ENCODE measurements at places on chromosomes 1 and 21.

GRCh38 chr1:205492774-205493173 is 11.7 kb upstream of the CDK18 start:
- DNase-seq: no peak

DNA sequence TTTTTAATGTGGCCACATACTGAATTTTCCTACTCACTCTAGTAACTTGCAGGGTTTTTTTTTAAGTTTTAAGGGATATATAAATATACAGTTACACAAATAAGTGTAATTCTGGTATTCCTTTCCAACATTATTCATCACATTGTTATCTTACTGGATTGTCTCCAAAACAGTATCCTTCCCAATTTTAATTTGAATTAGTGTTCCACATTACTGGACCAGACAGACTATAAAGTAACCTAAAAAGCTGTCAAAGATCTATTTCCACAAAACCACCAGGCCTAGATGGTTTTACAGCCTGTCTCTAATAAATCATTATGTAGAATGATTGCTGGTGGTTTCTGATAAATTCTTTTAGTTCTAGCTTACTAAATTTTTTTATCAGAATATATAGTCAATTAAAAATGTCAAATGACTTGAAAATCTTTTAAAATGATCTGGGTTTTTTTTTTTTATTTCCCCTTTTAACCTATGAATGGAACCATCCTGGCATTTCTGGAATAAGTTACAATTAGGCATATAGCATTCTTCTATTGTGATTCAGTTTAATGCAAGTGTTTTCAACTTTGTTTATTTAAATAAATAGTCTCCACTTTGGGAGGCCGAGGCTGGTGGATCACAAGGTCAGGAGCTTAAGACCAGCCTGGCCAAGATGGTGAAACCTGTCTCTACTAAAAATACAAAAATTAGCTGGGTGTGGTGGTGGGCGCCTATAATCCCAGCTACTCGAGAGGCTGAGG is 59.3 kb downstream of the PACC1 start:
- no peak for DNase-seq

- DNase-seq: no peak
These were observed 10.7 kb upstream of the CYYR1 start for GRCh38 chr21:26583769-26584168.

GRCh38 chr1:24541711-24542346 is 14.1 kb upstream of the NCMAP start:
- peak; percentile 28 for DNase-seq

DNA sequence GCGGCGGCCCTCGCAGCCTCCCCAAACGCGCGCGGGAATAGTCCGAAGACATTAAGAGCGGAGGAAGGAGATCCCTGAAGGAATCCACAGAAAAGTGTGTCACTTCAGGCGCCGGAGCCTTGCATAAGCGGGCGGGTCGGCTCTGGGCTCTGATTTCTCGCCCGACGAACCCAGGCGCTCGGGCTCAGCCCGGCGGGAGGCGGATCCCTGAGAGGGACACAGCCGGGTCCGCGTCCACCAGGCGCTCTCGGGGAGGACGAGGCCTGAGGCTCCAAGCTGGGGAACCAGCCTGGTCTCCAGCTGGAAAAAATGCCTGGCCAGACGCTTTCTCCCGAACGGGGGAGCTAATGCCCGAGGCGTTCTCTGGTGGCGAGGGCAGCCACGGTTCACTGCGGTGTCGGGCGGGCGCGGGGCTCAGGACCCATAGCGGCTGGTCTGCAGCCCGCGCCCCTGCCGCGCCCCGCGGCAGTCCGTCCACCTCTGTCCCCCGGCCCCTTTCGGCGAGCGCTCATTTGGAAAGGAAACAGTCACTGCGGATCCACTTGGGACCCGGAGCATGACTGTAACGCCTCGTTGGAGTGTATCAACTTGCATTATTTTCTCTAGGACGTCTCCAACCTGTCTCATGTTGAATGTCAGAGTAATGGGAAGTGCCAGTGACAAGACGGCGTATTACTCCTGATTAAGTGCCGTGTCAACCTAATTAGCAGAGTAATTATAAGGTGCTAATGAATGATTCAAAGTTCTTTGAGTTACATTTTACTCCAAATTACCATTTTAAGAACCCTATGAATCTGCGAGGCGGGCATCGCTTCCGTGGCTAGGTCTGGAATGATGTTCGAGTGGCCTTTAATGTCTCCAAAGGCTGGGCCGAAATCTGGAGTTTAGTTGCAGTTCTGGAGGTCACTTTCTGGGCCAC is 1.6 kb upstream of the BARHL2 start:
- DNase-seq: no peak

GRCh38 chr1:25027822-25028586 is 97.9 kb upstream of the RUNX3 start:
- no peak for DNase-seq

GRCh38 chr1:39800471-39800835 is 11.8 kb upstream of the BMP8B start:
- no peak for DNase-seq

DNA sequence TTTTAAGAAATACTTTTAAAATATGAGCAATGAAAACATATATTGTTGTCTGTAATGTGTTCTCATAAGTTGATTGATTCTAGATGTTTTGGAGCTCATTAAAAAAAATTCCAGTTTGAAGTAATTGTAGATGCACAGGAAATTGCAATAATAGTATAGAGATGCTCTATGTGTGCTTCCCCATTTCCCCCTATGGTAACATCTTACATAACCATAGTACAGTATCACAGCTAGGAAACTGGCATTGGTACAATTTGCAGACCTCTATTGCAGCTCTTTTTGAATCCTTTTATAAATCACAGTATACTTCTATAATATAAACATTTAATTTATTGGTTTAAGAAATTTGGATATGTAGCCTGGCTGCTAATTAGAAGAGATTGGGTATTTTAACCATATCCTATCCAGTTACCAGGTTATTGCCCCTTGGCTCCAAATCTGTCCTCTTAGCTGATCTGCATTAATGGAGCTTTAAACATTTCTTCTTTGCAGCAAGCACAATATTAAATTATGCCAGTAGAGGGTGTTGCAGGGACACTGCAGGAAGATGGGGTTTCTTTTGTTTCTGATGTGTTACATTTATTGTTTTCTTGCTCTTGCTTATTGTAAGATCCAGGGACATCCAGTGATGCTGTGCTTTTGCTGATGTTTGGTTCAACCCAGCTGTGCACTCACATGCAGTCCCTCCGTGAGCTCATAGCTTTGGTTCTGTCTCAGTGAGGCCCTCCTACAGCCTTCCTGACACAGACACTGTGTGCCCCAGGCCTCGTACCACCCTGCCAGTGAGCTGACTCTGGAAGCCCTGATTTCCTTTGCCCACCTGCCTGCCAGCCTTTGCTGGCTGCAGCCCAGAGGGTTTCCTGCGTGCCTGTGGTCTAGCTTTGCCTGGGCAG is 103.3 kb downstream of the RABGAP1L start:
- no peak for DNase-seq

DNA sequence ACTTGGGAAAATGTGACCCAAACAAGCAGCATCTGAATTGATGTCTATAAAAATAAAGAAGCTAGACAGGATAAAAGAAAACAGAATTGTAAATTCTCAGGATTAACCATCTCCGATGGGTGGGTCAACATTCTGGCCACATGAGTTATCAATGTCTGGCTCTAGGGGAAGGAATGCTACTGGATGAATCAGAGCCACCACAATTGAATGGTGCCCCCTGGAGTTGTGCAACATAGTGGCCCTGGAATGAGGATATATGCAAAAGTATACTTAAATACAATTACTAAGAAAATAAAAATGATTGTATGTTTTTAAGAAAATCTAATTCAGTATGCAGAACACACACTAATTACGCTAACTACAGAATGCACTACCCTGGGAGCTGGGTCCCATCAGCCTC is 185.6 kb downstream of the TGFBR3 start:
- no peak for DNase-seq

DNA sequence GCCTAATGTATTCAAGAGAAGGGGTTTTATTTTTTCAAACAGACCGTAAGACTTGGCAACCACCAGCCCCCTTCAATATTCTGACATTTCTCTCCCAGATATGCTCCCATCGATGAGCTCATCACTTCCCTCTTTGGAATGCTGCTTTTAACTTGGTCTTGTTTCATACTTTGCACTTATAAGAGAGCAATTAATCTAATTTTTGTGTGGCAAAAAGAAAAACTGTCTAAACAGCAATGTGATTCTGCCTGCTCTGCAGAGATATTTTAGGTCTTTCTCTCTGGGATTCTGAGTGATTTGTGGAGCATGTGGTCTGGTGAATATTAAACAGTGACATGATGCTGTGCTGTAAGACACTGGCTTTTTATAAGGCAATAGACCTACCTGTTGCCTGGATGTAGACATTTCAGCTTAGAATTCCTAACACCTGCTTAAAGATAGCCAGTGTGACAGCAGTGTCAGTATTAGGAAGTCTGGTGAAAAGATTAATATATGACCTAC is 284.8 kb downstream of the BACH1 start:
- no peak for DNase-seq

DNA sequence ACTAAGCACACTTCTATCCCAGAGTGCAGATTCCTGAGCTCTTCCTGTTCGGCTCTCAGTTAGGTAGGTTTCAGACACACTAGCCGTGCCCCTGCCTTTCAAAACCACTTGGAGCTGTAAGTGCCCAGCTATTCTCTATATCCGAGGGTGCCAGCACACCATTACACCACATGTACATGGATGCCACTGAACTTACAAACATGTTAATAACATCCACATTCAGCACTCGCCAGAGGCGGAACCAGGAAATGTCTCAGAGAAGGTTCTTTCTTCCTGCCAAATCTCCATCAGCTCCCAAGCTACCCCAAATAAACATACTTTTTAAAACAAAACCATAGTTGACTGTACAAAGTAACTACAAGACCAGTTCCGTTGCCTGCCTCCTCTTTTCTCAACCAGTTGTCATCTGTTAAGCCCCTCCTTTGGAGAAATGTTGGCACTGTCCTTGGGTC is 78.4 kb upstream of the CTTNBP2NL start:
- DNase-seq: no peak

GRCh38 chr1:82260666-82261065 is 459.9 kb downstream of the ADGRL2 start:
- DNase-seq: no peak

- no peak for DNase-seq
These were observed 13.9 kb upstream of the EDN2 start for GRCh38 chr1:41498391-41498790.

DNA sequence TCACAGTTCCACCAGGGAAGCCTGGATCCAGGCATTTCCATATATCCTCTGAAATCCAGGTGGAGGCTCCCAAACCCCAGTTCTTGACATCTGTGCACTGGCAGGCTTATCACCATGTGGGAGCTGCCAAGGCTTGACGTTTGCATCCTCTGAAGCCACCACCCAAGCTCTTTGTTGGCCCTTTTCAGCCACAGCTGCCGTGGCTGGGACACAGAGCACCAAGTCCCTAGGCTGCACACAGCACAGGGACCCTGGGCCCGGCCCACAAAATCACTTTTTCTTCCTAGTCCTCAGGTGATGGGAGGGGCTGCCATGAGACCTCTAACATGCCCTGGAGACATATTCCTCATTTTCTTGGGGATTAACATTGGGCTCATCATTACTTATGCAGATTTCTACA is 22.3 kb downstream of the RNPC3 start:
- no peak for DNase-seq

- no peak for DNase-seq
These were observed 8.9 kb upstream of the POFUT2 start for GRCh38 chr21:45296638-45297037.

GRCh38 chr1:77281491-77282186 is at the start of gene AK5:
AK5 (plus strand) TSS chr1:77282019; CDS start chr1:77282314, 295 bp downstream.
- DNase-seq: peak; percentile 66

- DNase-seq: no peak
These were observed 15.8 kb upstream of the ZNF678 start for GRCh38 chr1:227547310-227548118.

All from stimulated activated CD4-positive, alpha-beta T cell treated with anti-CD3 and anti-CD28 coated beads, Interleukin-4, amount 100 ng/mL, for 1 hour (primary cell).